ENCODE measurements at places on chromosomes 3 and 15.

DNA sequence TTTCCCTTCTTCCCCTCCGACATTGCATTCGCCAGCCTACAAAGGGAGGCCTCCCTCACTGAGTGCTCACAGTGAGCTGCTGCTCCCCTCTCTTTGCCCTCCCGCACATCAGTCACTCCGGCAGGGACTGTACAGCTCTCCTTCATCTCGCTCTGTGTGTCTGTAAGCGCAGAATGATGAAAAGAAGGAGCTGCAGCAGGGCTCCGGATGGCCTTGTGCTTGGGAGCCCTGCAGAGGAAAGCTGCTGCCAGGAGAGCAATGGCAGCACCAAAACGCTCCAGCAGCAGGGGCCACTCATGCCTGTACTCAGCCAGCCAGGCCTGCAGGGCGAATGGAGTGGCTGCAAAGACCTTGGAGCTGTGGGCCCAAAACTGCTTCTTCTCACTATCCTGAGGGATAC is 107.0 kb upstream of the NSMCE3 start:
- no peak for DNase-seq

- no peak for DNase-seq
Observed at GRCh38 chr3:89252860-89253259, 145.4 kb downstream of the EPHA3 start.

DNA sequence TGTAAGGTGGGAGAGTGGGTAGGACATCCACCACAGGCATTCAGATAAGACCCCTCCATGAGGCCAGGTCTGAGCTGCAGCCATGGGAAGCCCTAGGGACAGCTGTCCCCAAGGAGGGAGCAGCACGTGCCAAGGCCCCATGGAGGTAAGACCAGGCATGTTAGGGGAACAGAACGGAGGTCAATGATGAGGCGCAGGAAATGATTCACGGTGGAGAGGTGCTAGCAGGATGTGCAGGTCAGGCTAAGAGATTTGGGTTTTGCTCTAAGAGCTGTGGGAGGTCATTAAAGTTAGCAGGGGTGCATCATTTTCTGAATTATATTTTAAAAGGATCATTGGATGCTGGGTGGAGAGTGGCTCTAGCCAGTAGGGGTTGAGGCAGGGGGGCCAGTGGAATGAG is 66.4 kb upstream of the SNRPA1 start:
- DNase-seq: no peak

DNA sequence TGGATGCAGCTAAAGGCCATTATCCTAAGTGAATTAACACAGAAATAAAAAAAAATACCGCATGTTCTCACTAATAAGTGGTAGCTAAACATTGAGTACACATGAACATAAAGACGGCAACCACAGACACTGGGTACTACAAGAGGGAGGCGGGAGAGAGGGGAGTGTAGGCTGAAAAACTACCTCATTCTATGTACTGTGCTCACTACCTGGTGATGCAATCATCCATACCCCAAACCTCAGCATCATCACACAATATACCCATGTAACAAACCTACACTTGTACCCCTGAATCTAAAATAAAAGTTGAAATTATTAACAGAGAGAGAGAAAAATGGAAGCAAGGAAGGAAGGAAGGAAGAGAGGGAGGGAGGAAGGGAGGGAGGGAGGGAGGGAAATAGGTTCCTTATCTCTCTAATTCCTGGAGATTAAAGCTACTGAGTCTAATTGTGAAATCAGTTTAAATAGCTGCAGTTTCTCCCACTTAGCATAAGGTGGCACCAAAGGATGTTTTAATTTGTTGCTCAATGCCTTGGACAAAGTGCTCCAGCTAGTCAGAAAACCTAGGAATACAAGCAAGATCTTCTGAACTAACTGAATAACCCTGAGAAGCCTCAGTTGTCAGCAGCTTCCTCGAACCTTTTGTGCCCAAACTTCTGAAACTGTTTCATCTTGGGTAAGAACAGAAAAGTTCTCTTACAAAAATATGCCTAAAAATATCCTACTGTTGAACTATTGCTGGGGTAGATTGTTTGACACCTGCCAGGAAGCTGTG is 79.4 kb upstream of the ATP11B start:
- peak; percentile 80 for DNase-seq

GRCh38 chr3:48338635-48339034 is 5.2 kb upstream of the SPINK8 start:
- no peak for DNase-seq

- no peak for DNase-seq
Observed at GRCh38 chr3:51340013-51340829, 44.9 kb upstream of the MANF start.
